NCI-H1694 (cell line): ENCODE measurements at places on chromosomes 13 and 19.

GRCh38 chr13:36146511-36147269, 15.5 kb upstream of the DCLK1 start:
- DNase-seq, result no peak

GRCh38 chr19:13058951-13059660, 43.6 kb downstream of the LYL1 start:
- DNase-seq, result no peak

GRCh38 chr19:41297628-41298347, 12.2 kb upstream of the CCDC97 start:
- DNase-seq, result no peak

DNA sequence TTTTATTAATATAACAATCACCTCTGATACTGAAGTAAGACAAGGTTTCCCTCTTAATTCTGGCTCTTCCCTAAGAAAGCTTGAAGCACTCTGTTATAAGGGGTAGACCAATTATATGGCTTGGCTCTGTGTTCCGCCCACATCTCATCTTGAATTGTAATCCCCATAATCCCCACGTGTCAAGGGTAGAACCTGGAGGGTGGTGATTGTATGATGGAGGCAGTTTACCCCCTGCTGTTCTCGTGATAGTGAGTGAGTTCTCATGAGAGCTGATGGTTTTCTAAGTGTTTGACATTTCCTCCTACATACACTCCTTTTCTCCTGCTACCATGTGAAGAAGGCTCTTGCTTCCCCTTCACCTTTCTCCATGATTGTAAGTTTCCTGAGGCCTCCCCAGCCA, 363.8 kb upstream of the PCDH20 start:
- no peak for DNase-seq

GRCh38 chr19:44308011-44308410, 3.2 kb upstream of the ZNF235 start:
- no peak for DNase-seq

GRCh38 chr13:106133025-106133424, 402.4 kb downstream of the EFNB2 start:
- DNase-seq, result no peak

GRCh38 chr13:20359335-20359734, 127.2 kb upstream of the GJB6 start:
- no peak for DNase-seq

DNA sequence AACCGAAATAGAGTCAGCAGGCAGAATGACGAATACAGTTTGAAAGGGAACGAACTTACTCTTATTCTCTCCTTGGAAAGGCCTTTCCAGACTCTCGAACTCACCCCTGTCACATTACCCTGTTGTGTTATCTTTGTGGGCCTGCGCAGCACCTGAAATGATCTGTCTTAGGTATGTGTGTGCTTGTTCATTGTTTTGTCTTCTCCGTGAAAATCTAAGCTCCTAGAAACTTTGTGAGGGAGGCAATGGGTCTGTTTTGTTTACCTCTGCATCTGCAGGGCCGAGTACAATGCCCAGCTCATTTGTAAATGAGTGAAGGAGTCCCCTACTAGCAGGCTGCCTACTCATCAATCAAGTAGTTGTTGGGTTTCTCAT, 19.6 kb downstream of the HMGB1 start:
- DNase-seq, result no peak

DNA sequence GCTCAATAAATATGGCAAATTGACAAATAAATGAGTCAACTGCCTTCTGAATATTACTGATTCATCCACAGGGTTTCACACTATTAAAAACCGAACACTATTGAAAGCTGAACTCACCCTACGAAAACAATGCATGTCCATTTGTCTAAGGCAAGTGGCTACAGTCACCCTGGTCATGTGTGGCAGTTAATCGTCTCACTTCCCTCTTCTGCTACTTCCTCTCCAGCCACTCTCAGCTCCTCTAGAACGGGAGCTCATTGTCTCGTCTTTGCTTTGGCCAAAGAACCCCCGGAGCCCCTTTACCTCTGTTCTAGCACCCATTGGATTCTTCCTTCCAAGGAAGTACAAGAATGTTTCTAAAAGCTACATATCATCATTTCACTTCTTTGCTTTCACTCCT, 74.4 kb upstream of the ZNF599 start:
- DNase-seq, result no peak

DNA sequence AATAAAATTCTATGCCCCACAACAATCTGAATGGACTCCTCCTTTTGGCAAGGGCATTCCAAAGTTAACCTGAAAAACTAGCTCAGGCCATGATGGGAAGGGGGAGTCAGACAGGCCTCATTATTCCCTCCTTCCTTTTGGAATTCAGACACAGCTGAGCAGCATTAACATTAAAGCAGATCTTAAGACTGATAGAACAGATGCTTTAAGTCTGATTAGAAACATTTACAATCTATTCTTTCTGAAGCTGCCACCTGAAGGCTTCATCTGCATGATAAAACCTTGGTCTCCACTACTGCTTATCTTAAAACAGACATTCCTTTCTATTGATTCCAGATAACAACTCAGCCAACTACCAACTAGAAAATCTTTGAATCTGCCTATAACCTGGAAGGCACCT, 98.9 kb downstream of the UGGT2 start:
- DNase-seq, result no peak

DNA sequence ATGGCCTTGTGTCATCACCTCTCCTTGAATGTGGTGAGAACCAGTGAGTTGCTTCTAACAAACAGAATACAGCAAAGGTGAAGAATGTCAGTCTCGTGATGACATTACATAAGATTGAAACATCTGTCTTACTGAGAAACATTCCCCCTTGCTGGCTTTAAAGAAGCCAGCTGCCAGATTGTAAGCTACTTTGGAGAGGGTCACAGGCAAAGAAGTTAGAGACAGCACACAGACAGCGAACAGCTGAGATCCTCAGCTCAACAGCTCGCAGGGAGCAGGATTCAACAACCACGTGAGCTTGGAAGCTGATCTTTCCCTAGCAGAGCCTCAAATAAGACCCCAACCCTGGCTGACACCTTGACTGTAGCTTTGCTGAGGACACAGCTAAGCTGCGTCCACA, 367.9 kb downstream of the LIG4 start:
- DNase-seq, result no peak

- DNase-seq, result no peak
These were observed 30.3 kb downstream of the SHISA2 start for GRCh38 chr13:26021516-26021915.
